ENCODE measurements at places on chromosomes 12 and 14. TPM values are rescaled to one million over a fixed set of nuclear protein-coding genes. Genes with fewer than 3 reads are reported as not detected.
A peak's percentile ranks its signal among the peaks of the same experiment; 100 is the strongest.

- no peak for DNase-seq
Observed at GRCh38 chr14:55889124-55889523, 229.1 kb upstream of the PELI2 start.

- DNase-seq: no peak
Observed at GRCh38 chr14:50667684-50667995, 466 bp downstream of the SAV1 start.

DNA sequence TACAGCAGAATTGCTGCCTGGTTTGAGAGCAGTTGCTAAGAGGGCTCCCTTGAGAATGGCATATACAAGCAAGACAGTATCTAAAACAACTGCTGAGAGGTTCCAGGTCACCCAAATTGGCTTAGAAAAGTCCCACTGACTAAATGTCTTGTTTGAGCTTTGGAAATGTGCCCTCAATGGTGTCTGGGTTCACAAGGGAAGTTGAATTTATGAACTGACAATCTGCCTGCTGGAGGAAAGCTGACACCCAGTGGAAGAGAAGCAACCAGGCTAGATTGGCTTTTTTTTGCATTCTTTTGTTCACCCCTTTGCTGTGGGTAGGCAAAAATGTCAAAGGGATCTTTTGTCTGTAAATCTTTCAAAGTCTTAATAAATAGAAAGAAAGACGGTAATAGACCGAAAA is 44.6 kb upstream of the NPFF start:
- DNase-seq: no peak

- DNase-seq: no peak
Observed at GRCh38 chr12:1934831-1935230, 16.4 kb upstream of the CACNA2D4 start.

DNA sequence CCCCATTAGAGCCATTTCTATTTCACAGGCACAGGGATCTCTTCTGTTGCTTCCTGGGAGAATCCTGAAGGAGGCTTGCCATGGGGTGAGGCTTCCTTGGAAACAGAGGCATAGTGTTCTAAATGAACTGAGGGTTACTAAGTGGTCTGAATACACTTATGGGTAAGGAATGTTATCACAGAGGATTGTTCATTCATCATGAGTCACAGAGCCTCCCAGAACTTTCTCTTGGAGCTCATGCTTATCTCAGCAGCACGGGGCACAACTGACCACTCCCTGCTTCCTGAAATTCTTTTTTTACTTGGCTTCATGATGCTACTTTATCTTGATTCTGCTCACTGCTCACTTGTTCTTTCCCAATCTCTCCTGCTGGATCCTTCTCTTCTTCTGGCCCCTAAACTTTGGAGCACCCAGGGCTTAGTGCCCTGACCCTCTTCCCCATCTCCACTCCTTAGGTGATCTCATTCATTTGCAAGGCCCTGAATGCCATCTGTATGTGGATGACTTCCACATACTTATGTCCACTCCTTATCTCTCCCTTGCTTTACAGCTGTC is 57.9 kb downstream of the ANO6 start:
- DNase-seq: no peak

GRCh38 chr12:20400003-20400402 is 31.7 kb downstream of the PDE3A start:
- DNase-seq: no peak

GRCh38 chr12:67969134-67969802 is 20.0 kb upstream of the IFNG-AS1 start:
- DNase-seq: no peak

GRCh38 chr12:11885261-11886038 is 185.3 kb upstream of the BCL2L14 start:
- no peak for DNase-seq

DNA sequence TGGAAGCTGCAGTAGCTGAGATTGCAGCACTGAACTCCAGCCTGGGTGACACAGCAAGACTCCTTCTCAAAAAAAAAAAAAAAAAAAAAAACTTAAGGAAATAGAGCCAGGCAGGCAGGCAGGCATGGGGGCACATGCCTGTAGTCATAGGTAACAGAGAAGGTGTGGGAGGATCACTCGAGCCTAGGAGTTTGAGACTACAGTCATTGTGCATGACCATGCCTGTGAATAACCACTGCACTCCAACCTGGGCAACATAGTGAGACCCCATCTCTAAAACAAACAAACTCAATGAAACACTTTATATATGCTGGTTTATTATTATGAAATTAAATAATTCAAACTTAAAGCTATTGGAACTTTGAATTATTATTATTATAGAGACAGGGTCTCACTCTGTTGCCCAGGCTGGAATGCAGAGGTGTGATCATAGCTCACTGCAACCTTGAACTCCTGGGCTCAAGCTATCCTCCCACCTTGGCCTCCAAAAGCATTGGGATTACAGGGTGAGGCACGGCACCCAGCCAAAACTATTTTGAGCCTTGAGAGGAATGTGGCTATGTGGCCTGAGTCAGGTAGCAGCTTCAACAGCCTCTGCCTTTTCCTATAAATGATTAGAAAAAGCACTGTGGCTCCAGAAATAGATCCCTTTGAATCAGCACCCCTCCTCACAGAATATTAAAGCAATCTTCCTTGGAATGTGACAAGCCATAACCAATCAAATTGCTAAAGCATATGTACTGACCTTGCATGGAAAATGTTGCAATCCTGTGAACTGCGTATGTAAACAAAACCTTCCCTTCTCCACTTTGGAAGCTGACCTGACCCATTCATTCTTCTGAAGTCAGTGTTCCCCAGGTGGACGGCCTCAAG is 34.7 kb upstream of the YY1 start:
- no peak for DNase-seq

- no peak for DNase-seq
Observed at GRCh38 chr14:47207617-47208016, 467.8 kb downstream of the MDGA2 start.

GRCh38 chr12:93243689-93244513 is 133.8 kb upstream of the NUDT4 start:
- no peak for DNase-seq

DNA sequence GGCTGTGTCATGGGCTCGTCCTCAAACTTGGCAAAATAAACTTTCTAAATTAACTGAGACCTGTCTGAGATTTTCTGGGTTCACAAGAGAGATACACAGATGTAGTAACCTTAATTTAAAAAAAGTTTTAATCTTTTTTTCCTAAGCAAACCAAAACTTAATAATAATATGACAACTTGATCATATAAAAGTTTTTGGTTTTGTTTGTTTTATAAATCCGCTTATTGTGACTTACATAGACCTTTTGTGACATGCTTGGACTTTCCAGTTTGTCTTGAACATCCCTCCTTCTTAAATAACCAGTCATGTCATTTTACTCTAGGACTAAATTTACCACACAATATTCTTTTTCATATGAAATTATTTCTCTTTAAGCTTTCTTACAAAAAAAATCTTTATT is 8.5 kb downstream of the RDH12 start:
- DNase-seq: no peak

DNA sequence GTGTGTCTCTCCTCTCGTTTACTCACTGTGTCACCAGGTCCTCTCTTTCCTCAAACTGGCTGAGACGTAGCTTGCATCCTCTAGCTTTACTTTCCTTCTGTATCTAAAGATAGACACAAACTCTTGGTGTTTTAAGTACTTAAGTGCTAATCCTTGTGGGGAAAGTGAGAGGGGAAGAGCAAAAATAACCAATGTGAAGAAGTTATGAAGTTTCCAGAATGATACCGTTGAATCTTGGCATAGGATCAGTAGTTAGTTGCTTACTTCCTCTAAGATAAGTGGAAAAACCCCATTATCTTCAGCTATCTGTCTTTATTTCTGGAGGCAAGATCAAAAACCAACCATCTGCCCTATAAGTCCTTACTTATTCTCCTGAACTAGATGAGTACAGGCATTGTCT is 10.6 kb downstream of the FAR2 start:
- no peak for DNase-seq

DNA sequence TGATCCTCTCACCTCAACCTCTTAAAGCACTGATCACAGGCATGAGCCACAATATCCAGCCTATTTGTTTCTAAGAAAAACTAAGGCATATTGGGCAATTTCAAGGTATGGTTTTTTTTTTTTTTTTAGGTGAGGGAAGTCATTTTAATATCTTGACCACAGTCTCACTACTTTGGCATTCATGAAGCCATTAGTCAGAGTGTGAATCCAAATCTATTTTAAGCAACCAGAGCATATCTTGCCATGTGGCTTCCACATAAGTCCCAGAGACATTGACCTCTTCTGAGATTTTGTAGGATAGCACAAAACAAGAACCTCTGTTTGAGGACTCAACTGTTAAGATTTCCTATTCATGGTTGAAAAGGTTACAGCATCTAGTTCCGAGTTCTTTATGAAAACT is 130.3 kb upstream of the RBM19 start:
- DNase-seq: no peak

GRCh38 chr14:93788543-93789227 is 400 bp upstream of the PRIMA1 start:
- peak; percentile 85 for DNase-seq

DNA sequence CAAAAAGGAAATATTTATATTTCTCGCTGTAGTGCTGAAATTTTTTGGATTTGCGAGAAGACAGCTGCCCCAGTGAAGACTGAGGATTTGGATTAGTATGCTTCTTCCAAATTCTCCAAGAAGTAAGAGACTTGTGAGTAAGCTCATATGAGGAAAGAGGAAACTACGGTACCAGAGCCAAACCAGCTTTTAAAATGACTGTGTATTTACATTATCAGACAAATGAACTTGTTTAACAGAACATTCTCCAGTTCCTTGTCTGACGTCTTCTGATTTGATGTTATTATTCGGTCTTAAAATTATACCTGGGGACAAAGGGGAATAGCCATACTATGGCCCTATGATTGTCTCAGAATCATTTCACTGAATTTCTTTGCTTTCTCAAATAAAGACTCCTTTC is 8.0 kb downstream of the CLEC12B start:
- no peak for DNase-seq

- DNase-seq: peak; percentile 59
Observed at GRCh38 chr12:55694651-55695050, 13.1 kb downstream of the ITGA7 start.

DNA sequence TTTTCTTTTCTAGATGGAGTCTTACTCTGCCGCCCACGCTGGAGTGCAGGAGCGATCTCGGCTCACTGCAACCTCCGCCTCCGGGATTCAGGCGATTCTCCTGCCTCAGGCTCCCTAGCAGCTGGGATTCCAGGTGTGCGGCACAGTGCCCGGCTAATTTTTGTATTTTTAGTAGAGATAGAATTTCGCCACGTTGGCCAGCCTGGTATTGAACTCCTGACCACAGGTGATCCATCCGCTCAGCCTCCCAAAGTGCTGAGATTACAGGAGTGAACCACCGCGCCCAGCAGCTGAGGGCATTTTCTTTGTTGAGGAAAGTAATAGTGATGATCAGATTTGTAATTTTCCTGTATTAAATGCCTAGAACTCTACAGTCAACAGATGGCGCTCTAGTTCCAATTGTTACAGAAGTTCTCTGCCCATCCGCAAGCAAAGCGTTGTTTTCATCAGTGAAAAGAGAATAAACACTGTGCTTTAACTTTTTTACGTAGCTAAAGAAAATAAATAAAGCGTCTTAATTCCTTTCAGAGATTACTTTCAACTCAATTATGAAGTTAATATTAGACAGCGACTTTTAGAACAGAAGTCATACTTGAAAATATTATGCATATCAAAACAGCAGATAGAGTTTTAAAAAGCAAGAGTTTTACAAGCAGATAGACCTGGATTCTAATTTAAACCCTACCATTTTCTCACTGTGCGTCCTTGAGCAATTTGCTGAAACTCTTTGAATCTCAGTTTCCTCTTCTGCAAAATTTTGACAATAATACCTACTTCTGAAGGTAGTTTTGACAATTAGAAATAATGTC is 335.1 kb downstream of the DUSP6 start:
- DNase-seq: no peak

- DNase-seq: no peak
Observed at GRCh38 chr14:102822311-102822863, 45.1 kb downstream of the TRAF3 start.

DNA sequence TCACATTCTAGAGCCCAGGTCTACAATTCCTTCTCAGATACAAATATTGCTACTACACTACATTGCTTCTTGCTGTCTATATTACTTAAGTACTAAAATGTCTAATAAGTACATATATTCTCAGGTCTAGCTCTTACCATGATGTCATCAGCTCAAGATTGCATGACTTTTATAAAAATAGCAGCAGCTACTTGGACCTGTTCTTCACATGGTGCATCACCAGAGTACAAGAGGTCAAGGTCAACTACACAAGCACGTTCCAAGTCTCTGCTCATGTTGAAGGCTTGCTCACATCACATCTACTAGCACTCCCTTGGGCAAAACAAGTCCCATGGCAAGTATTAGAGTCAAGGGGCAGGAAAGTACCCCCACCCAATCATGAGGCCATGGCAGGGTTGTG is 465.6 kb downstream of the MED13L start:
- DNase-seq: no peak

DNA sequence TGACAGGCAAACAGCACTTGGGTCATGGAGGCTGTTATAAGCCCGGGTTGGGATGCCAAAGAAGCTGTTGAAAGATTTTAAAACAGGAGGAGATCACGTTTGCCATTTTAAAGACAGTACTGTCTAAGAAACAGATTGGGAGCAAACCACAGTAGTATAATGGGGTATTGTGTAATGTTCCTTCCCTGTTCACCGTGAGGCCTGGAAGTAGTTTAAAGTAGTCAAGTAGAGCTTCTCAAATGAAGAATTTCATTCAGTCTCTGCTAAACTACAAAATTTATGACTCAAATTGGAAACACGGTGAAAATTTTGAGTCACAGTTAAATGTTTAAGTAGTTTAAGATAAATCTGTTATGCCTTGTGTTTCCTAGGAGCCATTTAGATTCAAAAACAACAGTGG is 35.8 kb downstream of the ATP2A2 start:
- no peak for DNase-seq

FOXA1 gene
- 1.4 TPM for polyA plus RNA-seq

LALBA gene
- polyA plus RNA-seq: not detected

DCN gene
- polyA plus RNA-seq: 27.2 TPM

FOXN4 gene
- not detected for polyA plus RNA-seq

OVCH1 gene
- polyA plus RNA-seq: 0.31 TPM

RPS6KA5 gene
- 1.4 TPM for polyA plus RNA-seq

COX8C gene
- polyA plus RNA-seq: not detected

Data from aorta (tissue), 5 donors.